ENCODE measurements at places on chromosomes 6 and 20.

DNA sequence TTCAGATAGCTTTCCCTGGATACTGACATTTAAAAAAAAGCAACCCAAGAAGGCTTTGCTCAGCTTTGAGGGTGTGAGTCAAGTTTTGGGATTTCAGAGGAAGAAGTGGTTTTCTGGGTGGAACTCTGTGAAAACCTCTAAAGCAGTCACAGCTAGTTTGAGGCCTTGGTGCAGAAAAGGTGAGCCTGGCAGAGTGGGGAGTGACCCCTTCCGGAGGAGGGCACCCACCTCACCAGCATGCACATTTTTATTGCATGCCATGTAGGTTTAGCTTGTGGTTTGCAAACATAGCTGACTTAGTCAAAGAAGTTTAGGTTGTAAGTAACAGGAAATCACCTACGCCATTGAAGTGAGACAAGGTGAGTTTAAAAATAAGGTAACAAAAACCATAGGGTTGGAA, 146.8 kb upstream of the PMEPA1 start:
- no peak for DNase-seq

DNA sequence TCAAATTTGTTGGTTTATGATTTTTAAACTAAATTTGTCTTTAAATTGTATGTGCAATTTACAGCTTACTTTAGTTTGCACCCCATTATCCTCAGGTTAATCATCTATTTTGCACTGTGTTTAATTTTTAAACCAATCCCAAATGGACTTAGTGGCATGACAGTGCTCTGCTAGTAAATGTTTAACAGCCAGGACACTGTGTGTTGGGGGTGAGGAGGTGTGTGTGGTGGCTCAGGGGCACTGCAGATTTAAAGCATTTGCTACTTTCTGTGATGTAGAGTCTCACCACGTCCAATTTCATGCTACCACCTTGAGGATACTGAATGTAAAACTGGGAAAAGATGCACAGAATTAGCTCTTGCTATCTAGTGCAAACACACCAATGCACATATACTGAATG, 225.7 kb downstream of the HAO1 start:
- DNase-seq = no peak

DNA sequence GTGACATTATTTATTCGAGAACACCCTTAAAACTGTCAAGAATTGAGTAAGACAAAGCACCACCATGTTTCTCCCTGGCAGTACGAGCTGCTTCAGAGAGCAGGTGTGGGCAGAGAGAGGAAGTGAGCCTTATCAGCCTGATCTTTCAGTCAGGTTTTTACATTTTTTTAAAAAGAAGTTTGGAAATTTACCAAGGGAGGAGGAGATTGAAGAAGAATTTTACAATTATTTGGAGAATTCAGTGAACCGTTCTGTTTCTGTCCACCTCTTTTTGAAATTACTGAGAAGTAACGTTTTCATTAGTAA, 75.5 kb downstream of the ZDHHC14 start:
- DNase-seq = no peak

- DNase-seq = no peak
Observed at GRCh38 chr6:84462698-84463097, 235.3 kb upstream of the CEP162 start.

GRCh38 chr6:25192590-25193459, 86.3 kb upstream of the CARMIL1 start:
- DNase-seq = no peak

- DNase-seq = no peak
Observed at GRCh38 chr6:110137924-110138887, 41.3 kb downstream of the WASF1 start.

GRCh38 chr20:60528141-60528540, 569.9 kb downstream of the CDH26 start:
- no peak for DNase-seq

DNA sequence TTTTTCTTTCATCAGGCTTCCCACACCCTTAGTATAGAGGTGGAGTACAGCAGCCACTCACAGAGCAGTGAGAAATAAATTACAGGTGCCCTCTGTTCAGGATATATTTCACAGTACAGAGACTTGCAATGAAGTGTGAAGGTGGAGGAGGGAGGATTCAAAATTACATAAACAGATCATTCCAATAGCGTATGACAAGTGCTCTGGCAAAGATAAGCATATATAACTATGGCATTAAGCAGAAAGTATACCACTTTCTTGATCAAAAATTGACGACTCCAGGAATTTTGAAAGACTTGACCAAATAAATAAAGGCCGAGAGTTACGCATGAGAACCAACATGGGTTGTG, 108.7 kb downstream of the GPX5 start:
- no peak for DNase-seq

- DNase-seq = no peak
Observed at GRCh38 chr6:129369737-129370136, 340.2 kb downstream of the ARHGAP18 start.

DNA sequence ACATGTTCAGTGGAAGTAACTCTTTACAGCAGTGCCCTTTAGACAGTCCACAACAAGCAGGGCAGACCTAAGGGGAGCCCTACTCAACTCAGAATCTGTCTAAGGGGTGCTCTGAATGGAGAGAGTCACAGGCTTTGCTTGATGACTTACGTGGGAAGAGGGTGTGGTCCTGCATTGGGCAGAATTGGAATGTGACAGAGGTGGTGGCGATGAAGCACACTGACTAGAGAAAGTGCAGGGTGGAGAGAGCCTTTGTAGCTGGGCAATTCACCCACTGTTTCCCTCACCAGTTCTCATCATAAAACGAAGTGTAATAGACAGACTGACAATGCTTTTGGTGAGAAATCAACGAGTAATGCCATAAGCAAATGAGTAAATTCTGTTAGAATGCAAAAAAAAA, 11.2 kb downstream of the TP53INP2 start:
- DNase-seq = no peak

- no peak for DNase-seq
Observed at GRCh38 chr20:15675813-15676484, 897.3 kb downstream of the KIF16B start.

DNA sequence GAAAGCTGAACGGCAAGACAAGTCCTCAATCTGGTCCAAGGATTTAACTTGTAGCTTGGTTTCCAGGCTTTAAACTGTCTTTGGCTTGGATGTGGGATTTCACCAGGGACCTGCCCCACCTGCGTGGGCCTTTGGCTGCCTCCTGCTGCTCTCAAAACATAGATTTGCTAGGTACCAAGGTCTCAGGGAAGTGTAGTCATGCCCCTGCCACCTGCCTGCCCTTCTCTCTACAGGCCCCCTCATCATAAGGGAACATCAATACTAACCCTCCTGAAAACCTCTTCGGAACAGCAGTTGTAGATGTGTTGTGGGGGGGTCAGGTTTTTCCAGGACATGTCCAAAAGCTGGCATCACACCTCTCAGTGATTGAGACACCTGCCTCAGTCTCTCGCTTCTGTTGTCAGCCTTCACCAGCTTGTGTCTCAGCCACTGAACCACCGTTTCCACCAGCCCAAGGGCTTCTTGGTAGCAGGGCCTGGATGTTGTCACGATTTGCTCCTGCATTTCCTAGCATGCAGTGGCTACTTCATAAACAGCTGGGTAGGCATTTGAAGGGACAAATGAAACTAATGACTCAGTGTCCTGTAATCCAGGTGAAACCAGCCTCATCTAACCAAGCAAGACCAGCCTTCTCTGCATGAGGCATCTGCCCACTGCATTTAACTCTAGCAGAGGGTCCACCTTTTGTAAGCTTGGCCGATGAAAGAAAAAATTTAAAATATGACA, 141.6 kb upstream of the THBS2 start:
- DNase-seq = no peak

DNA sequence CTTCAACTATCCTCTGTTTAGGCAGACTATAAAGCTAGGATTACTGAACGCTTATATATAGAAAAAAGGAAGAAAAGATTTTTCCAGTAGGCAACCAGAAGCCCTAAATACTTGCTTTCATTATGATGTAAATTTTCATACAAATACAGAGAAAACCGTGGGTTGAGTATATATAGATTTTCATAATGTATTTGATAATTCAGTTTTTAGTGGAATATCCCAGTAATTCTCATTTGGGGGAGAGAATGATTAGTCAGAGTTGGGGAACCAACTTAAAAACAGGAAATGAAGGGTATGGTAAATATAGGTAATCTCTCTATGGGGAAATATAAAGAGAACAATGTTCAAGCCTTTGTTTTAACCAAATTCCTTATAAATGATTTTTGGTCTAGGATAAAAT, 154.0 kb upstream of the CITED2 start:
- no peak for DNase-seq

GRCh38 chr20:39789411-39789810, 827.3 kb downstream of the DHX35 start:
- no peak for DNase-seq

- DNase-seq = no peak
Observed at GRCh38 chr6:22468256-22468965, 101.0 kb upstream of the HDGFL1 start.

GRCh38 chr6:155678361-155678760, 222.7 kb upstream of the NOX3 start:
- DNase-seq = no peak

- no peak for DNase-seq
Observed at GRCh38 chr6:140670021-140670420, 1295.6 kb upstream of the CITED2 start.

- DNase-seq = no peak
Observed at GRCh38 chr20:399182-399707, 8.9 kb upstream of the RBCK1 start.

DNA sequence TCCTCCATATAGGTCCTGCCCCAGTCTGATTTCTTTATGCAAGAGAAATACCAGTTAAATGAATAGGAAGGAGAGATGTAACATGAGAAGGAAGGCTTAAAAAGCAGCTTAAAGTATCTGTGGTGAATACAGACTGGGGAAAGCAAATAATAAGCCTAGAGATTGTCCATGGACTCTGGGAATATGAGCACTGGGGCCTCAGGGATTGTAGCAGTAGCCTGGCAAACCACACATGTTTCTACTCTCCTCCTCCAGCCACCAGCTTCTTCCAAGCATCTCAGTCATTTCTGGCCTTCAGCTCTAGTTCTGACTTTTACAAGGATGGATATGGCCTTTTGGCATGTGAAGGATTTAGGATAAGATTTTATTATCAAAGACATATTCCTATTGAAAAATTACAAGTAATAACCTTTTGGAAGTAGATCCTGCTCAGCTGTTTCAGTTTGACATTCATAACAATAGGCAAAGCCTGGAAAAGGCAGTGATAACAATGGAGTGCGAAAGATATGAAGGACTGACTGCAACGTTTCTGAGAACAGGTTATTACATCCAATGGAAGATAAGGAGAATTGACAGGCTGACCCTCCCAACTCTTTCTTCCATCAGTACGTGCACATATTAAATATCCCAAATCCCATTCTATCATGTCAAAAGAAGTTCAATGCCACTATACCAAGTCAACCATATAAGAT, 41.6 kb downstream of the CYP39A1 start:
- DNase-seq = no peak

DNA sequence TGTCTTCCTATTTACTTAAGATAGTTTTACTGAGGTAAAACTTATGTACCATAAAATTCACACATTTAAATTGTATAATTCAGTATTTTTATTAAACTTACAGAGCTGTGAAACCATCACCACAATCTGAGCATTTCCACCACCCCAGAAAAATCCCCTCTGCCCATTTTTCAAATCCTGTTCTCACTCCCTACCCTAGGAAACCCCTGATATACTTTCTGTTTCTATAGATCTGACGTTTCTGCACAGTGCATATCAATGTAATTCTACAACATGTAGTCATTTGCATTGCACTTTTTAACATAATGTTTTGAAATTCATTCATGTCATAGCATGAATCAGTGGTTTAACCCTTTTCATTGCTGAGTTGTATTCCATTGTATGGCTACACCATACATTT, 96.7 kb upstream of the OPRM1 start:
- DNase-seq = no peak

DNA sequence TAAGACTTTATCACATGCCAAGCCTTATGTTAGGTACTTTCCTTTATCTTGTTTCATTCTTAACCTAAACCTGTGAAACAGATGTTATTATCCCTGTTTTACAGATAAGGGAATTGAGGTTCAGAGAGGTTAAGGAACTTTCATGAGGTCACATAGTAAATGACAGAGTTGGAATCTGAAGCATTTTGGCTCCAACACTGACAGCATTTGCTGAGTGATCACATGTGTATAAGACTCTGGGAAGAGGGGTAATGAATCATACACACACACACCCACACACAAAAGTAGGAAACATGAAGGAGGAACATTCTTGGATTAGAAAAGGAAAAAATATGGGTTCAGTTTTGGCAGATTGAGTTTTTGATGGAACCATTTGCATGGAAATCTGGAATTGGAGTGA, 212.5 kb downstream of the GJA1 start:
- DNase-seq = no peak

DNA sequence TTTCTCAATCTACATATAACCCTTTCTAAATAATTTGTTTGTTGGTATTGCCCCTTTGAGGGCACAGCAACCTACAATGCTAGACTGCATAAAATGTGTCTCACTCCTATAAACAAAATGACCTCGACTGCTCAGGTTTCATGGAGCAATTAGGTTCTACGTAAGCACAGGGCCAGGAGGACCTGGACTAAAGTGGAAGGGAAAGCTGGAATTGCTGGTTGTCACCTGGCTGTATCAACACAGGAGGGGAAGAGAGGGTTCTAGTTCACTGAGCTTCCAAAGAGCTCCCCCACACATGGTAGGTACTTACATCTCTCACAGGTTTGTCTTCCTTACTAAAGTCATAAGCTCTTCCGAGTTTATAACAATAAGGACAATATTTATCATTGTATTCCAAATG, 51.0 kb downstream of the NCOA6 start:
- no peak for DNase-seq

GRCh38 chr20:63567136-63567385, 7.0 kb downstream of the HELZ2 start:
- DNase-seq = no peak

GRCh38 chr6:30740540-30740870, 2.0 kb downstream of the FLOT1 start:
- DNase-seq = no peak

GRCh38 chr6:157151029-157151428, 172.3 kb downstream of the TMEM242 start:
- DNase-seq = no peak

- no peak for DNase-seq
Observed at GRCh38 chr20:48457193-48458002, 370.4 kb downstream of the PREX1 start.

DNA sequence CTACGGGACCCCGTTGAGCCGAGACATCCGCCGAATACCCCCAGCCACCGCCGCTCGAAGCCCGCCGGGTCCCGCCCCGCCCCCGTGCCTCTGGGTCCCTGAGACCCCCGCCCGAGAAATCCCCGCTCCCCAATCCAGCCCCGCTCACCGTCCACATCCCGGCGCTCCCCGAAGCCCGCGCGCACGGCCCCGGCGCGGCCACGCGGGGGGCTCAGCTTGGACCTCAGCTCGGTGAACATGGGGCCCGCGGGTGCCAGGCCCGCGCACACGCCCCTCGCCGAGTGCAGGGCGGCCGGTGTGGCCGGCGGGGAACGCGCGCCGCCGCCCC, 249 bp downstream of the SAMD10 start:
- no peak for DNase-seq

- DNase-seq = no peak
Observed at GRCh38 chr20:61611401-61612180, 359.5 kb downstream of the CDH4 start.

Data from nucleus accumbens (tissue), 56 donors.